ENCODE measurements at places on chromosomes 2 and 18. TPM values are rescaled to one million over a fixed set of nuclear protein-coding genes. Genes with fewer than 3 reads are reported as not detected.

Gene KIAA2012
- total RNA-seq: not detected

Gene ARHGAP28
- 0.08 TPM for total RNA-seq

Gene COBLL1
- 4.1 TPM for total RNA-seq

Gene NFE2L2
- total RNA-seq: 43.3 TPM

Gene CNDP1
- not detected for total RNA-seq

Gene TGFA
- 5.9 TPM for total RNA-seq

Gene MAIP1
- 34.6 TPM for total RNA-seq

Gene LINC00305
- not detected for total RNA-seq

Gene RNU2-63P
- not detected for total RNA-seq

Gene DAPL1
- total RNA-seq: not detected

Gene DSG3
- not detected for total RNA-seq

Gene TEX44
- not detected for total RNA-seq

Gene FBLN7
- 0.28 TPM for total RNA-seq

Gene REG3G
- not detected for total RNA-seq

Gene IL1RN
- 0.94 TPM for total RNA-seq

Gene CREG2
- 9.9 TPM for total RNA-seq

Gene SKA1
- total RNA-seq: 12.4 TPM

Gene CCDC141
- not detected for total RNA-seq

Gene C2orf80
- total RNA-seq: not detected

Gene CLEC4F
- not detected for total RNA-seq

Gene ZFP36L2
- total RNA-seq: 29.8 TPM

Gene QPCT
- total RNA-seq: 19.4 TPM
